ENCODE measurements at places on chromosomes 5 and 9. TPM values are rescaled to one million over a fixed set of nuclear protein-coding genes. Genes with fewer than 3 reads are reported as not detected.

DNA sequence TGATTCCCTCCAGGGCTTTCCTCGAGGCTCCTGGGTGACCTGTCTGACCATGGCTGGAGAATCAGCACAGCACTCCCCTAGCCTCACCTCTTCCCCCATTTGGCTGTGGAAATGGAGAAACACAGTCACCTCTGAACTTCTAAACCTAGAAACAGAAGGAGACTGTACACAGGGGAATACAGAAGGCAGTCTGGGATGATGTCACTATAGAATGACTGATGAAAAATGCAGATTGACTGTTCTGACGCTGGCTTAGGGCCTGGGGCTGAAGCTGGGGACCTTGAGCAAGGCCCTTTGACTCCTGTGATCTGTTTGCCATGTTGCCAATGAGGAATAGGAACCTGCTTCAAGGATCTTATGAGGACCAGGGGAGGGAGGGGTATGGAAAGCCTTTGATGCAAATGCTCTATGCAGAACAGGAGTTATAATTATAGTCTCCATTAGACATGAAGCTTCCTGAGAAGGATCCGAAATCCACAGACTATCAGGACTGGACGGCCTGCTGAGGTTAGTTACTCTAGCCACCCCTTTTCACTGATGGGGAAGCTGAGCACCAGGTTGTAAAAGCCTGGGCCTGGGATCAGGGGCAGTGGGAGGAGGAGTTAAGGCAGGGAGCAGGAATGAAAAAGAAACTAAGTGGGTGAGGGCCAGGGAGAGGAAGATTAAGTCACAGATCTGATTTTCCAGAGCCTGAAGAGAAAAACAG lies 24.4 kb upstream of the ANXA6 start:
- DNase-seq, result no peak

DNA sequence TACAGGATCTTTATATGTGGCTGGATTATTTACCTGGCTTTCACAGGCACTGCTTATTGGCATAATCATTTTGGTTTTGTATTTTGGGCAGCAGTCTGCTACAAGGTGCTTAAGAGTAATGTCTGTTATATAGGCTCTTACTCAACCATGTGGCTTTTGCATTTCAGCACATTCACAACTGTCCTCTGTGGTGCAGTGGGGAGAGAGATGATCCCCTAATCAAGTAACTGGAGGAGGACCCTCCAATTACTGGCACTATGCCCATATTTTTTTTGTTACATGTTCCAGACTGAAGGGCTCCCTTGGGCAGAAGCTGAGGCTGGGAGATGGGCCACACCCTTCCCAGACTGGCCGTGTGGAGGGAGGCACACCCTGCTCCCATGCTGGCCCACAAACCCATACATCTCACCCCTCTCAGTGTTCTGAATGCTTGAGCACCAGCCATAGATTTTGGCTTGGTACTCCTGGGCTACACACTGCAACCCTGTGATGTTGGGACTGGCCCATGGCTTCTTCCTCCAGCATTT lies 173.5 kb downstream of the FAM174A start:
- no peak for DNase-seq

PCSK1 gene
- not detected for total RNA-seq

CARD9 gene
- total RNA-seq, result 1.5 TPM

DNA sequence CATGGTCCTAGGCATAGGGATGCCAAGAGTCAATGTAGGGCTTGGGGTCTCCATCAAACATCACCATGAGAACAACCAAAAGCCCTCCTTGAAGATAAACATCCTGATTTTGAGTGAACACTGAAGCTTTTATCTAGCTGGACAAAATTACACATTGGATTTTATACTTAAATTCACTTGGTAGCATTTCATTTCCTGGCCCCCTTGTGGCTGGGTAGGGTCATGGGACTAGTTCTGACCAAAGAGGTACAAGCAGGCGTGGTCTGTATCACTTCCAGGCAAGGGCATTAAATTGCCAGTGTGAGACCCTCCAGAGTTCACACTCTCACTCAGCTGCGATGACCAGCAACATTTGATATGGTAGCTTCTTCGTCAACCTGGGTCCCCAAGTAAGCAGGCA lies 320.3 kb downstream of the ACTL7B start:
- DNase-seq, result no peak

GRCh38 chr9:82513976-82514735 lies 525.6 kb downstream of the SPATA31D1 start:
- DNase-seq, result no peak

SHOC1 gene
- total RNA-seq, result 0.30 TPM

DNA sequence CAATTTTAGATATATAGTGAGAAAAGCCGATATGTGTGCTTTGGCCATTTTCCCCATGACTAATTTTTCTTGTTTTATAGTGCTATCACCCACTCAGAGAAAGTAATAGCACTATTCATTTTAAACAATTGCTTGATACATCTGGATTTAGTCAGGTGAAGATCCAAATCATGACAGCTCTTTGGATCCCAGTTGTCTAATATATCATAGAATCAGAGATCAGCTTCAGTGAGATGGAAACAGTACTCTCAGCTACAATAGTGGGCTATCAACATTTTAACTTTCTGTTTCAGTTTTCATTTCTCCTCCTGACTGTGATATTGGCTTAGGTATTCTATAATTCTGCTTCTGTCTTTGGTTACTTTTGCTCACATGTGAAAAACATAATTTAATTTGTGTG lies 38.7 kb downstream of the VCAN start:
- no peak for DNase-seq

EQTN gene
- total RNA-seq, result not detected

NSUN2 gene
- total RNA-seq, result 87.3 TPM

- peak; percentile 95 for DNase-seq
These were observed 634.8 kb upstream of the FAM174A start for GRCh38 chr5:99900302-99900852.

DNA sequence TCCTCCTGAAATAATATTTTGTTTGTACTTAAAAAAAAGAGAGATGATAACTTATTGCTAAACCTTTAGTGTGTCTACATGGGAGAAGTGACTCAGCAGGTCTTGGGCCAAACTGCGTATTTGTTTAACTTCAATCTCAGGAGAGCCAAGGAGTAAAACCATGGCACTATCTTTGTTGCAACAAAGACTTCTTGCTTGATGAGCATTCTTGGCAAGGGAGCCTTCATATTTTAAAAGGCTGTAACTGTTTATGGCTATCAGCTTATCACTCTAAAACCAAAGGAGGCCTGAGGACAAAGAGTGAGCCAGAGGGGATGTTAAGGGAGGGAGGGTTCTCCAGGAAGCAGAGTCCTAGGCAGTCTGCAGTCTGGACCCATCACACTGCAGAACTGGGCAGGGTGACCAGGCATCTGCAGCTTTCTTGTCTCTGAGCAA lies 216.2 kb upstream of the S1PR3 start:
- DNase-seq, result peak; percentile 71

GRCh38 chr5:87022415-87022814 lies 245.3 kb upstream of the RASA1 start:
- no peak for DNase-seq

- no peak for DNase-seq
These were observed 99.9 kb upstream of the PPP1R26 start for GRCh38 chr9:135379540-135380267.
